ENCODE measurements at places on chromosomes 11 and 22. TPM values are rescaled to one million over a fixed set of nuclear protein-coding genes. Genes with fewer than 3 reads are reported as not detected.

Gene MPZL3
- total RNA-seq: 0.43 TPM

Gene APOA4
- not detected for total RNA-seq

Gene PACSIN2
- 76.1 TPM for total RNA-seq

- H3K4me1 ChIP-seq: peaks cover 46% of the 10 kb centered on the region
- no peak for DNase-seq
- H3K36me3 ChIP-seq: peaks cover 10% of the 10 kb centered on the region
- no peaks in the 10 kb centered on the region for H3K27me3 ChIP-seq
Observed at GRCh38 chr11:76781807-76782530, 1.2 kb upstream of the TSKU start.

- H3K36me3 ChIP-seq: no peaks in the 10 kb centered on the region
- no peak for DNase-seq
- no peak overlapping the region for H3K4me3 ChIP-seq
- H3K27ac ChIP-seq: no peak overlapping the region
- peaks cover 5% of the 10 kb centered on the region for H3K4me1 ChIP-seq
Observed at GRCh38 chr11:73189315-73189714, 28.8 kb upstream of the P2RY2 start.

- H3K27me3 ChIP-seq: no peaks in the 10 kb centered on the region
- peaks cover 11% of the 10 kb centered on the region for H3K4me1 ChIP-seq
- H3K36me3 ChIP-seq: peaks cover 12% of the 10 kb centered on the region
- no peak overlapping the region for H3K27ac ChIP-seq
- no peak for DNase-seq
Observed at GRCh38 chr11:27295928-27296327, 67.1 kb downstream of the CCDC34 start.

DNA sequence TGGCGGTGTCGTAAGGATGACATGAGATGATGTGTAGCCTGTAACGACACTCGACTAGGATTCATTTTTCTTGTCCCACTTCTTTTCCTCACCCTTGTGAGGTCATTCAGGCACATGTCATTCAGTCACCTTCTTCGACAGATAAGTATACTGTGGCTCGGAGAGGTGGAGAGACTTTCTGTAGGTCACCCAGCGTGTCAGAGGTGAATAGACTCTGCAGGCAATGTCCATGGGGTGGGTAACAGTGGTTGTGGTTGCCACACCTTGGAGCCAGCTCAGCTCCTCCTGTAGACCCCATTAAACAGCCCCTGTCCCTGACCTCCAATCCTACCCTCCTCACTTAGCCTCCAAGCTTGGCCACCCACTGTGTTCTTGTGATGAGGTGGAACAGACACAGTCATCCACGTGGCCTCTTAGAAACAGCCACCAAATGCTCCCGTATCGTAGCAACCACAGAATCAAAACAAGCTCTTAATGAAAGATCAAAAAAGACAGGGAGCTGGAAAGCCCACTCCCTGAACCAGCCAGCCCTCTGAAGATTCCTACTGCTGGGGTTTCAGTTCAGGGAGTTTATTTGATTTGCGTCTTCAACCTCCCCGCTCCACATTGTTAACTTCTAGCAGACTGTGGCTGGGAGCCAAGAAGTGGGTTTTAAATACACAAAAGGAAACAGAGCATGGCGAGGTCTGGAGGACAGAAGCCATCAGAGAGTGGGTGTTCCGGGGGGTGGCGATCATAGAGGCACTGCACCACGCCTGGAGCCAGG lies 89.0 kb upstream of the GRK3 start:
- H3K27ac ChIP-seq: peak overlapping the region; percentile 12
- H3K27me3 ChIP-seq: no peaks in the 10 kb centered on the region
- no peak overlapping the region for H3K4me3 ChIP-seq
- peaks cover 40% of the 10 kb centered on the region for H3K36me3 ChIP-seq
- DNase-seq: no peak

DNA sequence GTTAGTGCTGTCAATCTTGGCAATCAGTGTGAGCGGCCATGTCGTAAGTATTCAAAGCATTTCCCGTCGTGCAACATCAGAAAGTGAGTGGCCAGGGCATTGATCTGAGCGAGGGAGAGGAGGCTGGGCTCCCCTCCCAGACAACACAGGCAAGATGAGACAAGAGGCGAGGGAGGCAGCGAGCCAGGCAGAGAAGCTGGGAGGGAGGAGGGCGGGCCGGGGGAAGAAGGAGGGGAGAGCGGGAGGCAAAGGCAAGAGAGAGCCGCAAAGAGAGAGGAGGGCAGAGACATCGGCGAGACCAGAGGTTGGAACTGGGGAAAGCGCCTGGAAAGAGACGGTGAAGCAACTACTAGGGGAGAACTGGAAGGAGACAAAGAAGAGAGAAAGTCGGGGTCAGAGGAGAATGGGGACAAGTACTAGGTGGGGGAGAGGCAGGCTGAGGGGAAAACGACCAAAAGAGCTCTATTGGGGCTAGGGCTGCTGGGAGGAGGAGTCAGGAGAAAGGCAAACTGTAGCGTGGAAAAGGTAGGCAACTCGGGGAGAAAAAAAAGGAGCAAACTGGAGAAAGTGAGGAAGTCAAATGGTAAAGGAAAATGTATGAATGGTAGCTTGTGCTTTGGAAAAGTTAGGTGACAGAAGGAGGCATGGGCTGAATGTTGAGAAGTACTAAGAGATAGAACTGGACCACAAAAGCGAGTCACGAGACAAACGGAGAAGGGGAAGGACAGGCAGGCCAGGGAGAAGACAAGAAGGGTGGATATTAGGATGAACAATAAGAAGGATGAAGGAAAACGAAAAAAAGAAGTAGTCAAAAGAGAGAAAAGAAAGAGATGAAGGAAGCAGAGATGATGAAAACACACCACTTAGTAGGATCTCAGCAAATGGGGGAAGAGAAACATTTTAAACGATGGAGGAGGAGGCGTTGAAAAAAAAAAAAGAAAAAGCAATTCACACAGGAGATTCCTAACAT lies 130.5 kb upstream of the C11orf58 start:
- H3K4me1 ChIP-seq: peaks cover 39% of the 10 kb centered on the region
- peak; percentile 70 for DNase-seq
- H3K4me3 ChIP-seq: no peak overlapping the region
- H3K36me3 ChIP-seq: no peaks in the 10 kb centered on the region
- H3K27ac ChIP-seq: no peak overlapping the region
- H3K27me3 ChIP-seq: peaks cover 13% of the 10 kb centered on the region

DNA sequence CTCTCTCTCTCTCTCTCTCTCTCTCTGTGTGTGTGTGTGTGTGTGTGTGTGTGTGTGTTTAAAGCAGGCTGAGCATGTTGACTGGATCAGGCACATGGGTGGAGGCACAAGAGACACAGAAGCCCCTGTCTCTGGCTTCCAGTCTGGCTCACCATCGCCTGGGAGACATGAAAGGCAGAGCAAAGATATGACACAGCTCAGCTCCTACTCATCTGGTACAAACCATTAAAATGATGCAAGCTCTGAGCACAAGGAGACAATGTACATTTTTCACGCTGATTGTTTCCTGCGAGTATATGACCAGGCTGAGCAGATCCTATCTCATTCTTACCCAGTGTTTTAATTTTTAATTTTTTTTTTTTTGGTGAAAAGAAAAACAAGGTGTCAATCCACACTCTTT lies 9.5 kb downstream of the SLC6A5 start:
- H3K27ac ChIP-seq: no peak overlapping the region
- peaks cover 88% of the 10 kb centered on the region for H3K27me3 ChIP-seq
- H3K4me3 ChIP-seq: no peak overlapping the region
- no peaks in the 10 kb centered on the region for H3K36me3 ChIP-seq

GRCh38 chr11:30712749-30713148 lies 126.6 kb upstream of the MPPED2 start:
- H3K4me3 ChIP-seq: no peak overlapping the region
- no peak for DNase-seq
- H3K27me3 ChIP-seq: no peaks in the 10 kb centered on the region
- H3K4me1 ChIP-seq: peaks cover 39% of the 10 kb centered on the region

GRCh38 chr11:17164361-17165246 lies 43.2 kb downstream of the PIK3C2A start:
- peaks cover 8% of the 10 kb centered on the region for H3K36me3 ChIP-seq
- peaks cover 33% of the 10 kb centered on the region for H3K4me1 ChIP-seq
- no peak overlapping the region for H3K4me3 ChIP-seq
- no peak for DNase-seq

DNA sequence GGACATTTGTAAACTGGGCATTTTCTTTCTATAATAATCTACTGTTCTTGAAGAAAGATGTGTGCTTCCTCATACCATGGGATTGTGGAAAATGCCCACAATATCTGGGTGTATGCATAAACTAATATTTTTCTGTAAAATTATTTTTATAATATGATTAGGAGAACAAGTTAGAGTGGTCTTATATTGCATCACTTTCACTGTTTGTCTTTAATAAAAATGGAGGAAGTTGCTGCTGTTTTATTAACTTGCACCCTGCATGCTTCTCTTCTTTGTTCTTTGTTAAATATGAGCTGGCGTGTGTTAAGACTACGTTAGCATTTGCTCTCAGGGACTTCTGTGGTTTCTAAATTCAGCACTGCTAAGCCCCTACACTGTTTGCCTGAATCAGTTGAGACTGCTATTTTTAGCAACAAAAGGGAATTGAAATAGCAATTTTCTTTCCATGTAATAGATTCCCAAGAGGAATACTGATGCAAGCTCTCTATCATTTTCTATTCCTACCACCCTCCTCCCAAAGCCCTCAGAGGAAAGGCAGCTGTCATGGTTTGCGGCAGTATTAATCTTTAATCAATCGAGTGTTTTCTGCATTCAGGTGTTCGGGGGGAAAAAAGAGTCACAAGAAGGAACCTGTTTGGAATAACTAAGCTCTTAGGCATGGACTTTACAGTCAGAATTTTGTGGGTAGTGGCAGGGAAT lies 56.1 kb downstream of the HSD17B12 start:
- no peaks in the 10 kb centered on the region for H3K27me3 ChIP-seq
- no peak for DNase-seq
- H3K27ac ChIP-seq: peak overlapping the region; percentile 98
- H3K36me3 ChIP-seq: peaks cover 32% of the 10 kb centered on the region
- peaks cover 49% of the 10 kb centered on the region for H3K4me1 ChIP-seq

- DNase-seq: no peak
- no peak overlapping the region for H3K27ac ChIP-seq
- H3K36me3 ChIP-seq: no peaks in the 10 kb centered on the region
Observed at GRCh38 chr11:134557571-134558257, 145.7 kb upstream of the B3GAT1 start.

- DNase-seq: no peak
- H3K27ac ChIP-seq: no peak overlapping the region
Observed at GRCh38 chr11:86785576-86785975, 14.8 kb upstream of the PRSS23 start.

DNA sequence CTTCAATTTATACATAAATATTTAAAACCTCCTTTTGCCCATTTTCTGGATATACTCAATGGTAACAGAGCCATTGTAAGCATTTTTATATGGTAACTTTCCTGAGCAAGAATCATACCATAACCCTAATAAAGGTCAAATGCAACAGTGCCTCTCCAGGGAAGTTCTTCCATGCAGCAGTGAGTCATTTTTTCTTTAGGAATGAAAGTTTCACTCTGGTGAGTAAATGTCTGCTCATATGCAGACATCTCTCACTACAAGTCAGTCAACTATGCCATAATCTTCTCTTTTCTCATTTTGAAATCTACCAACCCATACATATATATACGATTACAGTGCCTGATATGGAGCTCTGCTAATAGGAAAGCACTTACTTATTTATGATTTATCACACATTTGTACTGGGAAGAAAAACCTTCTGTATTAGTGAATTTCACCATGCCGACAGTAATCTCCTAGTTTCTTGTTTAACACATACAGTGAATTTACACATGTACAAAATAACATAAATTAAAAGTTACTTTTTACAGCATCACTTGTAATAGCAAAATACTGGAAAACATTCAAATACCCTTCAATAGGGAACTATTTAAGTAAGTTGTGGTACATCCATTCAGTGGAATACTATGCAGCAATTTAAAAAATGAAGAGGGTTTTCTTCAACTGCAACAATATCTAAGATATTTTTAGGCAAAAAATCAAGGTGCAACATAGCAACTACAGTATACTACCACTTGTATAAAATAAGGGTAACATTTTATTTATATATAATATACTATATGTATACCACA lies 16.0 kb downstream of the STK33 start:
- H3K4me1 ChIP-seq: no peaks in the 10 kb centered on the region
- peaks cover 7% of the 10 kb centered on the region for H3K36me3 ChIP-seq
- no peak overlapping the region for H3K27ac ChIP-seq
- no peak for DNase-seq
- no peaks in the 10 kb centered on the region for H3K27me3 ChIP-seq

DNA sequence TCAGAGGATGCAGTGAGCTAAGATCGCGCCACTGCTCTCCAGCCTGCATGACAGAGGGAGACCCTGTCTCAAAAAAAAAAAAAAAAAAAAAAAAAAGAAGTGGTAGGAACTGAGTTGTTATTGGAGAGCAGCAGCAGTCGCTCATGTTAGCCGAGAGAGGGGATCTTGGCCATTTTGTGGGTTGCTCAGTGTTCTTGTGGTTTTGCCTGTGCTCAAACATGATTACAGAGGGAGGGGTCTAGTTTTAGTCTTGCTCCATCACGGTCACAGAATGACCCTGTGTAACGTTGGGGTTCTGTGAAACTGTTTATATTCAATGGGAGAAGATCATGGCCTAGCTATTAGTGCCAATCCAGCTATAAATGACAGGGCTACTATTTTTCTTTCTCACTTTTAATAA lies 1.9 kb downstream of the DPAGT1 start:
- H3K36me3 ChIP-seq: peaks cover 12% of the 10 kb centered on the region
- no peak for DNase-seq
- peak overlapping the region; percentile 92 for H3K4me3 ChIP-seq
- peaks cover 44% of the 10 kb centered on the region for H3K4me1 ChIP-seq
- no peak overlapping the region for H3K27ac ChIP-seq

GRCh38 chr11:65492387-65492636 lies 6.5 kb upstream of the MALAT1 start:
- H3K27me3 ChIP-seq: peaks cover 6% of the 10 kb centered on the region
- H3K36me3 ChIP-seq: no peaks in the 10 kb centered on the region
- H3K27ac ChIP-seq: peak overlapping the region; percentile 84
- peak overlapping the region; percentile 85 for H3K4me3 ChIP-seq

GRCh38 chr22:44249376-44250147 lies 63.2 kb downstream of the SHISAL1 start:
- peaks cover 11% of the 10 kb centered on the region for H3K36me3 ChIP-seq
- no peaks in the 10 kb centered on the region for H3K4me1 ChIP-seq
- no peak overlapping the region for H3K27ac ChIP-seq
- H3K27me3 ChIP-seq: no peaks in the 10 kb centered on the region

DNA sequence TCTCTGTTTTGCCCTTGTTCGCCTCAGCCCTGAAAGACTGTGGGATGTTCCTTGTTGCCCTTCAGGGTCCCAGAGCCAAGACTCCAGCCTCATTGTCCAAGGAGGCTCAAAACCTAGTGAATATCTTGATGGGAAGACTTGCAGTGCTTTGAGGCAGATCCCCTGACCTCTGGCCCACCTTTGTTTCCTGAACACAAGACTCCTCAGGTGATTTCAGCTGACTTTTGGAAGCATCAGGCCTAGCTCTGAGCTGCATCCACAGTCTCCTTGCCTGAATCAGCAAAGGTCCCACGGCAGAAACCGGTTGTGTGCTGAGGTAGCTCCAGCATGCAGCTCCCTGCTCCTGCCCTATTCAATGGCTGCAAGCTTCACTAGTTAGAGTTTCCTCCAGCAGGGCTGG lies 159.3 kb upstream of the B3GAT1 start:
- H3K36me3 ChIP-seq: no peaks in the 10 kb centered on the region
- no peaks in the 10 kb centered on the region for H3K4me1 ChIP-seq
- H3K4me3 ChIP-seq: no peak overlapping the region
- no peak overlapping the region for H3K27ac ChIP-seq
